ENCODE measurements at places on chromosomes 3 and 15. TPM values are rescaled to one million over a fixed set of nuclear protein-coding genes. Genes with fewer than 3 reads are reported as not detected.

Gene SLC28A2
- not detected for total RNA-seq

Gene STAB1
- total RNA-seq = 277 TPM

Gene LRRIQ4
- not detected for total RNA-seq

Gene MKRN2OS
- total RNA-seq = not detected

Gene MYO9A
- total RNA-seq = 44.6 TPM

Gene TTLL13
- total RNA-seq = not detected

Gene ATP8B4
- not detected for total RNA-seq

Gene P2RY12
- total RNA-seq = not detected

Gene CSPG4
- total RNA-seq = 3.0 TPM

Gene MYL3
- total RNA-seq = not detected

- DNase-seq = no peak
Observed at GRCh38 chr3:67646586-67647234, 7.7 kb downstream of the SUCLG2 start.

DNA sequence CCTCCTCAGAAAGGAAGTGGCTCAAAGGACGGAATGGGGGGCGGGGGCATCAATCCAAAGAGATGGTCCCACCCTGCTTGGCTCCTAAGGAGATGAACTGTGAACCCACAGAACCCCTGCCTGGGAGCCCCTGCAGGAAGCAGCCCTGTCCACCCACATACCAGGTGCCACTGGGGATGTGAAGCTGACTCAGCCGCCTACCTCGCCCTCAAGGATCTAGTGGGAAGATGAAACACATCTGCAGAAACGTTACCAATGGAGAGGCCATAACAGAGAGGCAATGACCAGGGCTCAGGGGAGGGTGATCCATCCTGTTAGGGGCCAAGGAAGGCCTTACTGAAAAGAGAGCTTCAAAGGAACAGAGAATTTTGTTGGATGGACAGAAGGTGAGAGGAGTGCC, 35.1 kb downstream of the EAF1 start:
- no peak for DNase-seq

GRCh38 chr3:168585544-168585943, 489.8 kb upstream of the GOLIM4 start:
- DNase-seq = no peak

DNA sequence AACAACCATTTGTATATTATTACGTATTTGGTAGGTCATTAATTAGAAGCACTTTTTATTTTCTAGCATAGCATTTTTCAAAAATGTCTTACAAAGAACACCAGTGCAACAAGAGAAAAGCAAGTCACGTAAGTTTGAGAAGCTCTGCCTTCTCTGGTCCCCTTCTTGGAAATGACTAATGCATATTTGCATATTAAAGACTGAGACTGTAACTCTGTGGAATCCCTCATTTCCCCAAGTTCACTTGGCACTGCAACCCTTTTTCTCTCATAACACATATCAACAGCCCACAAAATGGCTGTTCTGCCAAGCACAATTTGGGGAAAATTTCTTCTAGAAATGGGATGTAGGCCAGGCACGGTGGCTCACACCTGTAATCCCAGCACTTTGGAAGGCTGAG, 176.3 kb downstream of the ERC2 start:
- DNase-seq = no peak

DNA sequence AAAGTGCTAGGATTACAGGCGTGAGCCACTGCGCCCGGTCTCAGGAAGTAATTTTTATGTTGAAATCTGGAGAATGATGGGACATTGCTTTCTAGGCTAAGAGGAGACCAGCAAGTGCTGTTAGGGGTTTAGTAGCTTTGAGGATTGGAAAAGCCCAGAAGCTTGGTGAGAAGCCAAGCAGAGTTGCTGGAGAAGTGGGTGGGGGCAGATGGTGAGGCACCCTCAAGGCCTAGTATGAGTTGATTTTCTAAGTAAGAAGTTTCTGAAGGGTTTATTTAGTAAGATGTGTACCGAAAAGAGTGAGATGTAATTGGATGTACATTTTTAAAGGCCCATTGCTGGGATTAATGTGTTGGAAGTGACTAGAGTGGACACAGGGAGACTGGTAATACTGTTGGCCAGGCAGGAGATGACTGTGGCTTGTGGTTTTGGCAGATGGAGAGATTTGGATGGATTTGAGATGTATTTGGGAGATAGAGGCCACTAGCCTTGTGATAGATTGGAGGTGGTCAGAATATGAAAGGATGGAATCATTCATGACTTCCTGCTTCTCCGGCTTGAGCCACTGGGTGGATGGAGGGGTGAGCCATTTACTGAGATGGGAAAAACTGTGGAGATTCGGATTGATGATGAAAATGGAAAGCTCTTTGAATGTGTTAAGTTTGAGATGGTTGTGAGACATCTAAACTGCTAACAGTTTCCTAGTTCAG, 2.3 kb downstream of the LRRC28 start:
- no peak for DNase-seq

DNA sequence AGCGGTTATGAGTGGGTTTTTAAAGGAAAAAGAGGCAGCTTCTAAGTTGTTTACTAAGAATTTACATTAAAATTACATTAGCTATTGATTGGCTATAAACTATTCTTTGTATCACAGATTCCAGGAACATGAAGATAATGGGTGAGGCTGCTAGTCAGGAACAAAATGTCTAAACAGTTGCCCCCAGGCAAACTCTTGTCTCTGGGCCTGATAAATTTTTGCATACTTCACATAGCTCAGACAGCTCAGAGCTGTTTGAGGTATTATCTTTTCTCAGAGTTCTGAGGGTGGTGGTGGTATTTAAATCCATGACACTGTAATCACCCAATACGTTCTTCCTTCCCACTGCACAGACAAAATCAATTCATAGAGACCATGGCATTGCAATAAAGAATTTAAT, 2.1 kb upstream of the HACD2 start:
- DNase-seq = no peak

DNA sequence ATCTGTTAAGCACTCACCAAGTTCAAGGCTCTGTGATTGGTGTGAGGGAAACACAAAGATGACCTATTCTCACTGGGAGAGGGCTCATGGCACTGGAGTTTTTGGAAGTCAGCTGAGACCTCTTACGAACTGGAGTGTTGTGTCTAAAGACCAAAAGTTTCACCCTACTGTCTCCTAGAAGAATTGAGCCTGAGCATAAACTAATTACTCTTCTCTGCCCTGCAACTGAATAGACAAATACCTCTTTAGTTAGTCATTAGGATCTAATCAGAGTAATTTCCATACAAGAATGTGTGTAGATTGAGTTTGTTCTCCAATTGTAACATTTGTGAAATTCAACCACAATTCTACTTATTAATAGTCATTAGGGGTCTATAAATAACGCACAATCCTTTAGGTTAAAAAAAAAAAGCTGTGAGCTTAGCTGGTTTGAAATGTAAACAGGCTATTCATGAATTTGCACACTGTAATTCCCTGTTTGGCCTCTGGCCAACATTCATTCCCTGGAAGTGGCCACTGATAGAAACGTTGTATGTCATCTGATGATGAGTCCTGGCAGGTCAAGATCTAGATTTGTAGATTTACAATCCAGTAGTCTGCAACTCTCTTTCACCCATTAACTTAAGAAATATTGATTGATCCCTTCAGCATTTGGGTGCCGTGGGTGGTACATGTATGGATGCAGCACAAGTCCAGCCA, 76.8 kb upstream of the SOX14 start:
- no peak for DNase-seq

- DNase-seq = no peak
Observed at GRCh38 chr15:23446215-23447106, 582 bp downstream of the GOLGA6L2 start.

DNA sequence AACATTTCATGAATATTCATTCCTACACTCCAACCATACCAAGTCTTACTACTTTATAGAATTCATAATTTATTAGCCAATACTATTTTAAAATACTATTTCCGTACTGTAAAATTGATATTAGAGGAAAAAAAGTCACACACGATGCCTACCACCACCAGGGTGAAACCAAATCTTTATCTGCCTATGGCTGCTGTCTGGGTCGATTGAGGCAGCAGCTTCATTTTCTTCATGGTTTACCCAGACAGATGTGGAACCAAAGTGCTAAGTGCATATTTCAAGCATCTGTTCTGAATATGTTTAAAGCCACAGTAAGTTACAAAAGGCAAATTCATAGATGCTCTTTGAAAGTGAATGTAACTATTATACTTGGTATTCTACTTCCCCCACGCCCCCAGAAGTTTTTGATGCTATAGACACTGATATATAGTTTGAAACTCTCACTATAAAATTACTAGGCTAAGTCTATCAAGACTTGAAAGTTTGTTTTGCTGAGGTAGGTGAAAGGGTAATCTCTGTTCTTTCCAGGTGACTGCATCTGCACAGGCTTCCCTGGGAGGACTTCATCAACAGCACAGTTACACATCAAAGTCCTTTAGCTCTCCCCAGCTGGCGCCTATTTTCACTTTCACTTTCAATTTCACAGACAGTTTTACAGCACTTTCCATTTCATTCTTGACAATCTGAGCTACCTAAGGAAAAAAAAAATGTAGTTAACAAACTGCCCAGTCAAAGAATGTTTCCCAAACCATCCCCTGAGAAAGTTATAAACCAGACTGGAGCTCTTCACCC, 113.9 kb downstream of the POLQ start:
- DNase-seq = peak; percentile 23

GRCh38 chr3:26591926-26592325, 30.6 kb upstream of the LRRC3B start:
- DNase-seq = no peak

DNA sequence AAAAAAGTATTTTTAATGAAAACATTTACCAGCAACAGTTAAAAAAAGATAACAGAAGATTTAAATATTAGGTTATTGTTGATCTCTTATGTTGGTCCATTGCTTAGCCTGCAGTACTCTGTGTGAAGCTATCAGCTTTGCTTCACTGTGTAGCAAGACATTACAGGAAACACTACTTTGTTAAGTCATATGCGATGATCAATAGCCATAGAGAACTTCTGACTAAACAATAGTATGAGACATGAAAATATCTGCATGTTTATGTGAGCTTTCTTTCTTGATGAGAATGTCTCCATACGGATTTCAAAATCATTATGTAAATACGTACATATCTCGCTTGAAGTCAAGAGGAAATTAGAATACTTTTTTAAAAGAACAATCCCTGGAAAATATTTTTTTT, 27.0 kb upstream of the CAPN3 start:
- peak; percentile 23 for DNase-seq

DNA sequence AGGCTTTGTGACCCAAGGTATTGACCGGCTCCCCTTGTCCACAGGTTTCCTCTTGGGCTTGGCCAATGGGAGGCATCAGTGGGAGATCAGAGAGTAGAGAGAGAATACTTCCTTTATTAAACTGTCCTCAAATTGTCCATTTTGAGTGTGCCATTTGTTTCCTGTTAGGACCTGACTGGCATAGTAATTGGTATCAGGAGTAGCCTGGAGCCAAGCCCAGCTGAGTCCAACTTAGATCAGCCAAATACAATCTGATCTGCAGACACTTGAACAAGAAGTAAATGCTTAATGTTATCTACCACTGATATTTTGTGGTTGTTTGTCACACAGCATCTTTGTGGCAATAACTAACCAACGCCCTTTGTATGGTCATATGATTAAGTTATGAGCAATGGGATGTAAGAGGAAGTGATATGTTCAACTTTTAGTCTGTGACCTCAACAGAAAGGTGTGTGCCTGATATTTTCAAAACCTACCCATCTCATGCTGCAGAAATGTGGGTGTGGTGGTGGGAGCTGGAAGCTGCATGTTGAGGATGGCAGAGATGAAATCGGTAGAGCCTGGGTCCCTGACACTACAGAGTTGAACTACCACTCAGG, 13.3 kb downstream of the MYD88 start:
- DNase-seq = no peak

GRCh38 chr3:55341502-55342031, 145.5 kb downstream of the WNT5A start:
- no peak for DNase-seq

DNA sequence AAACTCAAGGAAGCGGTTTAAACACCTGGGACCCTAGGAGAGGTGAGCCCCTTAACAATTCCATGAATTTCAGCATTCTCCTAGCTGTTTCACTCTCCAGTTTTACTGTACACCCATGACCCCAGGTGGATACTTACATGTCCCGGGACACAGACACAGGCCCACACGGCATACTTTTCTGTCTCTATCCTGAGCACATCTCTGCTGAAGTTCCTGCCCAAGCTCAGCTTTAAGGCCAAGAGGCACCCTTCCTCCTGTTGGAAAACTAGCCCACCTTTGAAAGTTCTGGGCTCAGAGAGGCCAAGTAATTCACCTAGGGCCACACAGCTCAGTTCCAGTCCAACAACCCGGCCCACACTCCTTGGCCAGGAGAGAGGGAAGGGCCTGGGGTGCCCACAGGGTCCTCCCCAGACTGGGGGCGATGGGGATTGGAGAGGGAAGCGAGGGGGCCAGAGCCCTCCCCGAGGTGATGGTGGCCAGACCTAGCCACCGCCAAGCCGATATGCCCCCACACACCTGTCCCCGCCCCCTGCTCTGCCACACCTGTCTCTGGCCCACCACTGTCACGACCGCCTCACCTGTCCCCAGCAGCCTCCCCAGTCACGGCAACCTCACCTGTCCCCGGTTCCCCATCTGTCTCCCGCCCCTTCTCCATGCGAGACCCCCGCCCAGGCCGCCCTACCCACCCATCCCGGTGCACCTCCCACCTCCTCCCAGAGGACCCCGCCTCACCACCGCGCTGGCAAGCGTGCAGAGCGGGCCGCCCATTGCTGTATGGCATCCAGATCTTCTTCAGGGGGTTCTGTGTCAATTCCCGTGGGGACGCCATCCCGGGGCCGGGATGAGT, 431 bp downstream of the PFKFB4 start:
- DNase-seq = no peak

- no peak for DNase-seq
Observed at GRCh38 chr15:96893159-96893906, 562.8 kb downstream of the NR2F2 start.

GRCh38 chr3:171173736-171174135, 147.2 kb upstream of the SLC2A2 start:
- no peak for DNase-seq
